ENCODE measurements at places on chromosomes 7 and 10.

GRCh38 chr7:50717181-50717580, 65.5 kb downstream of the GRB10 start:
- DNase-seq = no peak

DNA sequence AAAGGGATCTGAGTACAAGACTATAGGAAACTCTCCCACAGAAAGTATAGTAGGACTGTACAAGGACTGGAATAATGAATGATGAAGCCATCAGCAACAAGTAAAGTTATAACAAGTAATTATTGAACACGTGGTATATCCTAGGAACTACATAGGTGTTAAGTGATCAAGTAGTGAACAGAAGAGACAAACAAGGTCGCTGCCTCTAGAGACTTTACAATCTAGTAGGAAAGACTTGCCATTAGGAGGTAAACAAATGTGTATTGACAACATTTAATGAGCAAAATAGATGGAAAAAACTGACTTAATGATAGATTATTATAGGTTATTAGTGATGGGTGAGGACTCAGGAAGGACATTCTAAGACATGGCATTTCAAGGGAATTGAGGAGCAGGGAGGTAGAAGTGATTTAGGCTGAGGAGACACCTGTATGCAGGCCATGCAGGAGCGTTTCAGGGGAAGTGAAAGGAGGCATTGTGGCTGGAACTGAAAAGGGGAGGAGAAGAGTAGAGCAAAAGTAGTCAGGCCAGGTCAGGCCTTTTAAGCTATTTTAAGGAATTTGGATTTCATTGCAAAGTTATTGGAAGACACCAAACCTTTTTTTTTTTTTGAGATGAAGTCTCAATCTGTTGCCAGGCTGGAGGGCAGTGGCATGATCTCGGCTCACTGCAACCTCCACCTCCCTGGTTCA, 8.5 kb upstream of the GLCCI1 start:
- no peak for DNase-seq

DNA sequence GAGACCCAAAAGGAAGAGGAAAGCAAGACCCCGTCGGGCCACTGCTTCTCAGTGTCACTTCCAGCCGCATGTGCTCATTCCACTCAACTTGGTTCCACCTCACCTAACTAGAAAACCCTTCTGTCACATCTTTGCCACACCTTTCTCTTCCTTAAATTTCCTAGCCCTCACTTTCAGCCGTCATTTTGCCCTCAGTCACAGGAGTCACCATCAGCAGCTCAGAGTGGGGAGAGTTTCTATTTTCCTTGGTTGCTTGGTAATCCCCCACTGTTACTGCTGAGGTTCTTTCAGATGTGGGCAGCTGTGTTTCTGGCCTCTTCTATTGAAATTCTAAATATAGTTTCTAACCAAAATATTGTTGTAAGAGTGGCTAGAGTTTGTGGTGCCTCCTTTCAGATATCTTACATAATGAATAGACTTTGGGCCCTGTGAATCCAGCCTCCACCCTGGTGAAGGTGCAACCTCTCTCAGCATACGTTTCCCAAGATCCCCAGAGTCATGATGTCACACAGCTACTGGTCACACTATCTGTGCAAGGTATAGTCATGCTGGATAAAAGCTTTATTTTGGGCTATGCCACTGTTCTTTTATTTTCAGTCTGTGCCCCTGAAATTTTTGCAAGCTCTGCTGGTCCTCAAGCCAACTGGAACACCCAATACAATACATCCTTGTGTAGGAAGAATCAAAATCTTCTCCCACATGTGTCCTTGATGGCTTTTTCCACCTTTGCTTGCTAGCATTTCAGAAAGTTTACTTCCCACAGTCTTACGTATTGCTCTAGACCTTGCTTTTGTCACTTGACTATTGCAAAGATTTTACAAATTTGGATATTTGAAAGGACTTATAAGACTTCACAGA, 9.2 kb downstream of the AGBL3 start:
- DNase-seq = no peak

- DNase-seq = no peak
Observed at GRCh38 chr10:122357685-122358084, 16.8 kb upstream of the PLEKHA1 start.

DNA sequence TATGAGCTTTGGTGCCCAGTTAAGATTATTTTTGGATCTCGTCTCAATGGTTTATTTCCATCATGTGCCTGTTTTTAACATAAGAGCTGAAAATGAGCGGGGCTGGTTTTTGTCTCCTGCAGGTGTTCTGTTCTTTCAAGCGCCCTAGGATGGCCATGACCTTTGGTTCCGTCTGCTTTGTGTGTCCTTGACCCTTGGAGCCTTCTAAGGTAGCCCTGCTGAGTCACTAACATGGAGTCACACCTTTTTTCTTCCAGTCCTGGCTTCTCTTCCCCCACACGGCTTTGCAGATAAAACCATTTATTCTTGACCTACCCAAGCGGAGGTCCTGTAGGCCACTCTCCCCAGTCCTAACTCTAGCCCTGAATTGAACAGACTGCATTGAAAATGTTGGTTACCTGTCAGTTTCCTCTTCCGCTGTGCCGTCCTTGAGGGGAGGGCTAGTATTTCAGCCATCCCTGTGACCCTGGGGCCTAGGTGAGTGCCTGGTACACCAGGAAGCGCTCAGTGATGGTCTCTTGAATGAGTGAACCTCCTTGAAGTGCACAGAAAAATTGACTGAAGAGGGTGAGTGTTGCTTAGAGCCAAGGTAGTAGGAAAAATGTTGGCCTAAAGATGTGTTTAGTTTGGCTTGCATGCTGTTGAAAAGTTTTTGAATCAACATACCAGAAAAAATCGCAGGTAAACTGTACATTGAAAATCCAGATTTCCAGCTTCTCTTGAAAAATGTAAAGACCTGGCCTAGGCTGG, 48.0 kb downstream of the CAMK1D start:
- no peak for DNase-seq

- no peak for DNase-seq
Observed at GRCh38 chr10:79346388-79347225, 662 bp upstream of the PPIF start.

GRCh38 chr7:120837599-120837998, 20.3 kb downstream of the TSPAN12 start:
- no peak for DNase-seq

DNA sequence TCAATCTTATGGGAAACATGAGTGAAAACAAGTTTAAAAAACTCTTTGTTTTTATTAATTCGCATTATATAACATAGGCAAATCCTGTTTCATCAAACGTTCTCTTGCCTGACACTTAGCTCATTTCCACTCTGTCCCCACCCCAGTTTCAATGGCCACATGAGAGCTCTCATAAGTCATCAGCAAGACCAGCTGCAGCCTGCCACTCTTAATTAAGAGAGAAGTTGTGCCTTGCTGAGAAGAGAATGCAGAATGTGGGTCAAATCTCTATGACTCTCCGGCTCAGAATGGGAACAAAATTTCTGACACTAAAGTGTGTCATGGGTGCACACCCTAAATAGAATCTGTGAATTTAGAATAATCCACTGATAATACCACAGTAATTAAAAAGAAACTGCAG, 39.6 kb downstream of the ASAH2 start:
- no peak for DNase-seq

DNA sequence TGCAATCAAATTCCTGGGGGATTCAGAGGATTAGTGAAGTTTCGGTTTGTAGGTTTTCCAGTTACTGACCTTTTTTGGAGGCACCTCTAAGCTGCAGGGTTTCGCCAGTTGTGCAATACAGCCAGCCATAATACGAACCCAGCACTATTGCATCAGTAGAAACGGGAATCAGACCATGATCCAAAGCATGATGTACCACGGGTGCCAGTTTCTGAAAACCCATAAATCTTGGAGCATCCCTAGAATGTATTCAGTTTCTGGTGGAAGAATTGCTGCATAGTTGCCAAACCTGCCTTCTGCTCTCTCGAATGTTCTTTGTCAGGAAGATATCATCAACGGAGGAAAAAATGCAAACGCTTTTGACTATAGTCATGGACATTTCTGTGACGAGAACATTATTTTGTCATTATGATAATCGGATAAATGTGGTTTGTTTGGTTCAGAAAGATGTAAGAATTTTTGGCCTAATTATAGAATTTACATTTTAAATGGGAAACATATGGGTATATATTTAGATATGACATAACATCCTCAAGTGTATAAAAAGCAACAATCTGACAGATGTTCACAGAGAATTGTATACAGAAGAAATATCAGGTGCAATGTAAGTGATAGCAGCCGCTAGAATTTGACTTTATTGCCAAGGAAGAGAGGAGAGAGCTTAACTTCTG, 186.2 kb upstream of the PRKCQ start:
- DNase-seq = peak; percentile 97

- peak; percentile 8 for DNase-seq
Observed at GRCh38 chr7:40470091-40470592, 335.3 kb downstream of the SUGCT start.

GRCh38 chr7:106535234-106535932, 125.6 kb downstream of the CCDC71L start:
- DNase-seq = peak; percentile 58

- DNase-seq = no peak
Observed at GRCh38 chr10:130000918-130001317, 36.8 kb upstream of the EBF3 start.

- DNase-seq = peak; percentile 15
Observed at GRCh38 chr10:132667342-132668047, 118.5 kb downstream of the NKX6-2 start.

DNA sequence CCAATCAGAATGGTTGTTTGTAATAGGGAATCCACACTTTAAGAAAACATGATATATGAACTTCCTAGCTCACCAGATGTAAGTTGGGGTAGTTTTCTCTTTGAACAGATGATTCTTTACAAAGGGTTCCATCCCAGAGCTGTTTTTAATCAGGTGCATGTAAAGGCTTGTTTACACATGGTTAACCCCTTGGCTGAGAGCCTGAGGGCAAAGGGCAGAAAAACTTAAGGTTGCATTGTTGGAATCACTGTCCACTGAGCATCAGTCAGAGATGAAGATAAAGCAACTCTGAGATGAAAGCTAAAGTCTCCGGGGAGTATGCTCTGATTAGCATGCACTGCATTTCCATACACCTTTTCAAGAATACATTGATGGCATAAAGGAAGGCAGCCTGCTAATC, 518.2 kb downstream of the SORCS3 start:
- no peak for DNase-seq

- no peak for DNase-seq
Observed at GRCh38 chr10:86540016-86540415, 18.4 kb upstream of the WAPL start.

GRCh38 chr10:119545310-119545709, 2.8 kb upstream of the RGS10 start:
- DNase-seq = no peak

DNA sequence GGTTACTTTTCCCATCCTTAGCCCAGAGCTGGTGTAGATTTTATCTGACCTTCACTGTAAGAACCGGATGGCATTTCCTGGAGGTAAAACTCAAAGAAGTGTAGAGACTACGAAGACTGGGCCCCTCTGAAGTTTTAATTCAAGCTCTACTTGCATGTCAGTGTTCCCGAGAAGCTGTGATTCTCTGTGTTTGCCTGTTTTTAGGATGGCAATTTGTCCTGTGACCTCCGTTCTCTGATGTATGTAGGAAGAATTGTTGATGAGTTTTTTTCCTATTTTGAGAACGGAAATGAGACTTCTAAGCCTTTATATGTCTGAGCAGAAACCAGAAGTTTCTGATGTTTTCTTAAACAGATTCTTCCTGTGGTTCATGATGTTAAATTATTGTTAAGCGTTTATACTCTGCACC, 94.1 kb downstream of the CDCA7L start:
- DNase-seq = no peak

DNA sequence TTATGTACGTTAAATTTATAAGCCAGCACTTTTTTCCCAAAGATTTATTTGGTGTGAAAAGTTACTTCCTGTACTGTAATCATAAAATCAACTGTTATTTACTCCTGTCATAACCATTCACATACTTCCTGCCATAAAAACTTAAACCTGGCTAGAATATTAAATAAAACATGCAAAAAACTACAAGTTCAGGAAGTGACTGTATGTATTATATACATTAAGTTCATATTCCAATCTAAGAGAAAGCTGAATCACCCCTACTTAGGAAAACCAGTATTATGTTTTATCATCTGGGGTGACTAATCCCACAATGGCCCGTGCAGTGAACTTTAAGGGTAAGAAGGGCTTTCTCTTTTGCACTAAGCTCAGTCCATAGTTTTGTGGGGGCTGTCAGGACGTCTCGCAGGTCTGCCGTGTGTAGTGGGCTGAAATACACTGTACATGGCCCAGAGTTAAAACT, 183.7 kb upstream of the KLF14 start:
- DNase-seq = peak; percentile 69

- DNase-seq = no peak
Observed at GRCh38 chr7:10579561-10579960, 394.1 kb upstream of the PHF14 start.

- DNase-seq = no peak
Observed at GRCh38 chr10:105037022-105037421, 395.9 kb downstream of the SORCS3 start.

DNA sequence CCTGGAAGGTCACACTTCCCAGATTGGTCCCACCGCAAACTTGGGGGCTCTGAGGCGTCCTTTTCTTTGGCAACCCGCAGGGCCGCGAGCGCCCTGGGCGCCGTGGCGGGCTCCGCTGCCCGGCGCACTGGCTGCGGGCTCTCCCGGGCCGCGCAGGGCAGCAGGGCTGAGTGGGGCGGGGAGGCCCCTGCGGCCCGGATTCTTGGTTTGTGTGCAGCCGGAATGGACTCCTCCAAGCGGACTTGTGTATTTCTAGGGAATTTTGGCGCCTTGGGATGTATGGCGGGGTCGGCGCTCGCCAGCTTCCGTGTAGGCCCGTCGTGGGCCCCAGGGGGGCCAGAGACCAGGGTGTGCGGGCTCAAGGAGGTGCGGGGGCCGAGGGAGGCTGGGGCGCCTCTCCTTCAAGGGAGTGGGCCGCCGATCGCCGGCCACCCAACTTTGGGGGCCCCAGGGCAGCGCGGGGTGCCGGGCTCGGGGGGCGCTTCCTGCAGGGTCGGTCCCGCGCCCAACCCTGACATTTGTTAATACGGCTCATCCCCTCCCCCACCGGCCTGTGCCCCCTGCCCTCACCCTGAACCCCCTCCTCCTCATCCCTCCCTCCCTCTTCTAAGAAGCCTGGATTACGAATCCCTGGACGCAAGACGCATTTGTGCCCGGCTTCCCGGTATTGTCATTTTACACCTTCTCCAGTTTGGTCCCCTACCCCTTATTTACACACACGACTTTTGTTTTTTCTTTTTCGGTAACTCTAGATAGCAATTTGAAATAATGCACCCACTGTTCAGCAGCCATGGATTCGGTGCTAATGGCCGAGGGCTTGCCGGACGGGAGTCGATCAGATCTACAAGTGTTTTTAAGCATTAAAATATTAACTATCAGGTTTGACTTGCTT, 2.5 kb downstream of the TCF7L2 start:
- peak; percentile 40 for DNase-seq

DNA sequence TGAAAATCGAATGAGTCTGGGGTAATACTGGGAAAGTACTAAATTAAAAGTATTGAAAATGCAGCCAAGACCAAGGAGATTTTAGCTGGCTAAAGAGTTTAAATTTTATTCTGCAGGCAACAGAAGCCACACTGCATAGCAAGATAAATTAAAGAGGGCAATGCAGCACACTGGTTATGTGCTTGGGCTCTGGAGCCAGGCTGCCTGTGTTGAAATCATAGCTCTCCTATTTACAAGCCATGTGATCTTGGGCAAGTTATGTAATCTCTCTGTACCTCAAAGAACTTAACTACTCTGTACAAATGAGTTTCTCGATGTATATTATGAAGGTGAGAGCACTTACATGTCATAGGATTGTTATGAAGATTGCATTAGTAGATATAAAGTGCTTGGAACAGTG, 9.9 kb downstream of the SLC25A13 start:
- peak; percentile 89 for DNase-seq

GRCh38 chr10:125124907-125125306, 35.5 kb downstream of the CTBP2 start:
- DNase-seq = no peak
